ENCODE measurements at places on chromosomes 13 and 19.

GRCh38 chr19:5354403-5354802, 13.8 kb upstream of the PTPRS start:
- DNase-seq, result no peak

- DNase-seq, result no peak
Observed at GRCh38 chr19:45253396-45254027, 2.4 kb downstream of the MARK4 start.

GRCh38 chr13:99051768-99052455, 74.0 kb upstream of the DOCK9 start:
- no peak for DNase-seq

- DNase-seq, result no peak
Observed at GRCh38 chr13:109401891-109402290, 384.5 kb downstream of the IRS2 start.

GRCh38 chr13:83295686-83296085, 586.6 kb downstream of the SLITRK1 start:
- no peak for DNase-seq
